T-helper 17 cell (primary cell): ENCODE measurements at places on chromosomes 1 and 21.

DNA sequence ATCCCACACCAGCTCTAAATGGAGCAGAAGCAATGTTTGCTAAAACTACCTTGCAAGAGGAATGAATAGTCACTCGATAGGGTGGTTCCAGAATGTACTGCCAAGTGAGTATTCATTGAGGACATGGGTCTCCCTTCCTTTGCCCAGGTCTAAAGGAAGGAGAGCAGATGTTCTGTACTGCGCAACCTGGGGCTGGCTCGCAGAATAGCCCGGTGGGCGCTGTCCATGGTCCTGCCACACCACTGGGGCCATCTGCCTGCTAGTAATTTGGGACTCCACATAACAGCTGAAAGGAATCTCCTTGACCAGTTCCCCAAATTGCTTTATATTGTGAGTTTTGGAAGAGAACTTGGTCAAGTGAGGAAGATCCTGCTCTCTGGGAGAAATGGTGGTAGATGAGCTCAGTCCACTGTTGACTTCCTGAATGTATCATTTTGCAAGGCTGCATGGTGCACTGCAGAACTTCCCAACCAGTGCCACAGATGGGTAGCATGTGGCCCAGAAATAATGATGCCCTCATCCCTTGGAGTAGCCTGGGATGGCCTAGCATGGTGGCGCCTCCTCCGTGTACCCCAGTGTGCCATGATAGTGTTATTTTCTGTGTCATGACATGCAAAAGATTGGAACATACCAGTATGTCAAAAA is 5.7 kb downstream of the SLC6A17 start:
- no peak for DNase-seq

- DNase-seq: no peak
Measured at GRCh38 chr1:208154040-208154439, 90.1 kb downstream of the PLXNA2 start.

DNA sequence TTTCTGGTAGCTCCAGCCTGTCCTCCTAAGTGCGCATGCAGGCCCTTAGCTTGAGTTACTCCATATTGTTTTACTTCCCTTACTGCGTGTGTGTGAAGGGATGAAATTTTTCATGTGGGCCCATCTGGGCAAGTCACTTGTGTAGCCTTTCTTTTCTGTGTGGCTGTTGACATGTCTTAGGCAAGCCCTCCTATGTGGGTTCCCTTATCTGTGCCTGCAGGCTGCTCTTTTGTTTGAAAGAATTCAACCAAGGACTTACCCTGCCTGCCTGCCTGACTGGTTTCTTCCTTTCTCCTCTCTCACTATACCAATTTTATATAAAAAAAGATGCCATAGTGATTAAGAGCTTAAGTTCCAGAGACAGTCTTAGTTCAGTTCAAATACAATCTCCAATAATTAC is 249.3 kb downstream of the ATG4C start:
- no peak for DNase-seq

- DNase-seq: no peak
Measured at GRCh38 chr1:222994511-222995235, 148.4 kb downstream of the TLR5 start.

- DNase-seq: no peak
Measured at GRCh38 chr1:221162939-221163338, 283.7 kb downstream of the HLX start.

GRCh38 chr1:112309499-112309898 is 86.5 kb upstream of the CTTNBP2NL start:
- DNase-seq: no peak

DNA sequence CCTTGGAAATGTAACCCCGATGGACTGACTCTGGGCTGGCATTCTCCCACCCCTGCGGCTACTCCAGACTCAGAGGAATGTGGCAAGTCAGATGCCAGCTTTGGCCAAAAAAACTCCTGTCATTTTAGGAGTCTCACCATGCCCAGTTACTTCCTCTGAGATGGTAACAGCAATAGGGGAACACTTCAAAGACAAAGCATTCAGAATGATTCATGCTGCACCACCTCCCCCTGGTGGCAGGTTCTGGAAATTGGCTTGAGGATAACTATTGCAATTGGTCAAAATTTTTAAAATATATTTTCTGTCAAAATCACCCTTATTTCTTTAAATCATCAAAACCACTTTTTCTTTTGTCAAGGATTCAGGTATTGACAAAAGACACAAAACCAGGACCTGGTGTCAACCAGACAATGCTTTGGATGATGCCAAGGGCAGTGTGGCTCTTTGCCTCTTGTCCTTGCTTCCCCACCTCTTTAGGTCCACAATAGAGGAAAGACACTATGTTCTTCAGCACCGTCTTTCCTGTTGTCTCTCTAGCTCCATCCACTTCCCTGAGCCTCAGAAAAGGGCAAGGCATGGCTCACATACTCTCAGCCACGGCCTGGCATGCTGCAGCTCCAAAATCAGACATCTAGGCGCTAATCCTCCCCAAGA is 9.9 kb upstream of the CDCA8 start:
- DNase-seq: peak; percentile 78

GRCh38 chr21:15439726-15440125 is 290.1 kb upstream of the USP25 start:
- DNase-seq: no peak

GRCh38 chr1:212683357-212683722 is 16.3 kb downstream of the BATF3 start:
- no peak for DNase-seq

DNA sequence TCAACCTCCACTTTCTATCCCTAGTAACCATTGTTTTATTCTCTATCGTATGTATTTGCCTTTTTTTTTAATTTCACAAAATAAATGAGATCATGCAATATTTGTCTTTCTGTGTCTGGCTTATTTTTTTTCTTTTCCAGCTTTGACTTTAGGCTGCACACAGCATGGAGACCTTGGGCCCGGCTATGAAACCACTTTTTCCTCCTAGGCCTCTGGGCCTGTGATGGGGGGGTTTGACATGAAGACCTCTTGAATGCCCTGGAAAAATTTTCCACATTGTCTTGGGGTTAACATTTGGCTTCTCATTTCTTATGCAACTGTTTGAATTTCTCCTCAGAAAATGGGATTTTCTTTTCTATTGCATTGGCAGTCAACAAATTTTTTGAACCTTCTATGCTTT is 100.2 kb upstream of the BTG3 start:
- DNase-seq: no peak

- DNase-seq: no peak
Measured at GRCh38 chr21:23131177-23131576, 2133.0 kb downstream of the NCAM2 start.

DNA sequence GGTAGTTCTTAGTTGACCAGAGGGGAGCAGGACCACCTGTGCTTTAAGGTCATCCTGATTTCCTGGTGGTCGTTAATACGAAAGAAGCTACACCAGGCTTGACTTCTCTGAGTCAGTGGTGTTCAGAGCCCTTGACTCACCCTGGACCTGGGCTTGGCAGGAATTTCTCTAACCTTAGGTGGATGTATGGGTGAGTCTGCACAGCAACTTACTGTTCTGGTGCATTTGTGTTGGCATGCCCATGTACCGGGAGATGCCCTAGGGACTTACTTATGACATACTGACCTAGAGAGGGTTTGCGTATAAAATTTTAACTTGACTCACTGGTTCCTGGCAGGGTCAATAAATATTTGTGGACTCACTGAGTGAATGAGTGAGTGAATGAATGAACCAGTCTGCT is 304.6 kb downstream of the DISC1 start:
- no peak for DNase-seq

- peak; percentile 75 for DNase-seq
Measured at GRCh38 chr1:153536012-153536670, 350 bp upstream of the S100A6 start.

GRCh38 chr21:33300701-33301631 is 23.8 kb upstream of the IFNAR1 start:
- no peak for DNase-seq

GRCh38 chr1:2921970-2922686 is 99.1 kb upstream of the ACTRT2 start:
- peak; percentile 37 for DNase-seq

- no peak for DNase-seq
Measured at GRCh38 chr1:33147997-33148314, 33.9 kb downstream of the TRIM62 start.
